ENCODE measurements at places on chromosomes 2 and 18.

GRCh38 chr18:40388121-40388520 is 1566.9 kb upstream of the PIK3C3 start:
- DNase-seq: no peak

DNA sequence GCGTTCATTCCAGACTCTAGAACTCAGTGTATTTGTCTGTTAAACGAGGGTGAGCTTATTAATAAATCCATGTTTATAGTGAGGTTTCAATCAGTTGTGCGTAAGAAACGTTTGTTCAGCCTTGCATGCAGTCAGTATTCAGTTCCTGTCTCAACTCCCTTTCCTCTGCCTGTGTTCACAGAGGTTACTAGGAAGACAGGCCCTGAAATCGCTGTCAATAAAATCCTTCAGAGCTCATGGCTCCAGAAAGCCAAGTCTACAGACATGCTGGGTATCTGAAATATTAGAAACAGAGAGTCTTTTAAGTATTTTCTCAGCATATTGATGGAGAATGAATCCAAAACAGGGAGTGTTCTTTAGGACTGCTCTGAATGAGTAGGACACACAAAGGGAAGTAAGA is 75.4 kb downstream of the KLF7 start:
- no peak for DNase-seq

DNA sequence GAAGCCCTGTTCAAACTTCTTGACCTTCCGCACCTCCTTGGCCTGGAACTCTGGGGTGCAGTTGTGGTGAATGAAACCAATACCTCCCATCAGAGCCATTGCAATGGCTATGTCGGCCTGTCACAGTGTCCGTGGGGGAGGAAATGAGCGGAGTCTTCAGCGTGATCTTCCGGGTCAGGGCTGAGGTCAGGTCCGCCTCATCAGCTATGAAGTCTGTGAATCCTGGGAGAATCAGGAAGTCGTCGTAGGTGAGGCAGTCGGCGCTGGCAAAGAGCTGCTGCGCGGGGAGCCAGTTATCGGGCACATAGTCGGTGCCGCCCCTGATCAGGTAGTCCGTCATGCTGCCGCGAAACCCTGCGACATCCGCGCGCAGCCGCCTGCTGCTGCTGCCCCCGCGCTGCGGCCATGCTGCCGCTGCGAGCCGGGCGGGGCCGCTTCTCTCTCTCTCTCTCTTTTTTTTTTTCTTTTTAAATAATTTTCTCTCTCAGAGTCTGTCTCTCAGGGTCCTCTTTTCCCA is 154.1 kb upstream of the ZSWIM2 start:
- DNase-seq: no peak

- DNase-seq: peak; percentile 3
Observed at GRCh38 chr2:7621018-7621814, 704.0 kb downstream of the RNF144A start.

- DNase-seq: no peak
Observed at GRCh38 chr2:221334481-221335218, 237.5 kb downstream of the EPHA4 start.

All from inflammatory macrophage (primary cell).